Cortex of kidney (tissue), 1 donor: ENCODE measurements at places on chromosomes 5 and 9.

- no peak for DNase-seq
Observed at GRCh38 chr9:130634191-130634768, 30.1 kb upstream of the PRDM12 start.

DNA sequence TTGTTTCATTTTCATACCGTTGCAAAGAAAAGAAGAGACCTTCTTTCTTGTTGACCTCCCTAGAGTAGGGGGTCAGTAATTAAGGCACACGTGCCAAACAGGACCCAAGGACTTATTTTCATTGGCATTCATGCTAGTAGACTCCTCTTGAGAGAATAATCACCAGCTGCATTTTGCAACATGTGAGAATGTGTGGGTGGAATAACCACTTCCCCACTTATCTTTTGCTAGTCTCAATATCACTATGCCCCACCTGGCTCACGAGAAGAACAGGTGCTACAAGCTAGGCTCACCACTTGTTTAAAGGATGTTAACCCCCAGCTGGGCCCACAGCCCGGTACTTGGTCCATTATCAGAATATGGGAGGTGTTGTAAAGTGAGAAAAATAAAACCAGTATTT lies 460.7 kb upstream of the MEF2C start:
- DNase-seq, result no peak

DNA sequence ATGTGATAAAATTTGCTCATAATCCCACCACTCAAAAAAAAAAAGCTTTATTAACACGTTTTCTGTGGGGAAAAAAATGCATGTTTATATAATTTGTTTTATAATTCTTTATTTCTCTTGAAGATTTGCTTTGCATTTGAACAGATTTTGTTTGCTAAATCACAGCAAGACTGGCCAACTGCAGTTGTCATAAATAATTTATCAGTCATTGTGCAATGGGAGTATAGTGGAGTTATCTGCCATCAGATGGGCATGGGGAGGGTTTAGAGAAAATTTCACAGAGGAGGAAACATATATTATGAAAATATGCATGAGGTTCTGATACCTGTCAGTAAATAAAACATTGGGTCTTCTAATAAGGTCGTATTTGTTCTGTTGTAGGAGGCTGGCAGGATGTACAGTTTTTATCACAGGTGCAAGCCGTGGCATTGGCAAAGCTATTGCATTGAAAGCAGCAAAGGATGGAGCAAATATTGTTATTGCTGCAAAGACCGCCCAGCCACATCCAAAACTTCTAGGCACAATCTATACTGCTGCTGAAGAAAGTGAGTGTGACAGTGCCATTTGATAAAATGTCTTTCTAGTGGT lies 23.8 kb downstream of the HSDL2 start:
- DNase-seq, result no peak

DNA sequence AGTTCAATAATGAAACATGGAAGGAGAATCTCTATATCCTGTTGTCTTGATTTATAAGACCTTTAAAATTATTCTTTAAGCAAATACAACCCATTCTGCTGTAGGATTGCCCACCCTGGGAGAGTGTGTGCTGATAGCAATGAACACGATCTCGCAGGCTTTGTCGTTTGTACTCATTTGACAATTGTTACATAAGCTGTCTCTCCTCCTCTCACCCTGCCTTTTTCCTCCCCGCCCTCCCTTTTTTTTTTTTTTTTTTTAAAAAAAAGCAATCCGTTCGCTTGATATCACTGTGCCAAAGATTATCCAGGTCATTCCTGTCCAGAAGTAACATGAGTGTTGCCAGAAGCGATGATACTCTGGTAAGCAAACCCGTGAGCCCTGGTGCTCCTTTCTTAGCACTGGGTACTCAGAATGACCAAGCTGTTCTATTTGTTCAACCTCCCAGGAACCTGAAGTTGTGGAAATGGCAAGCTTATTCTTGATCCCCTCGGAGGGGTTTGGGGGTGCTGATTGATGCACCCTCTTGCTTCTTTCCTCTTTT lies 82.7 kb upstream of the CTSL start:
- no peak for DNase-seq

DNA sequence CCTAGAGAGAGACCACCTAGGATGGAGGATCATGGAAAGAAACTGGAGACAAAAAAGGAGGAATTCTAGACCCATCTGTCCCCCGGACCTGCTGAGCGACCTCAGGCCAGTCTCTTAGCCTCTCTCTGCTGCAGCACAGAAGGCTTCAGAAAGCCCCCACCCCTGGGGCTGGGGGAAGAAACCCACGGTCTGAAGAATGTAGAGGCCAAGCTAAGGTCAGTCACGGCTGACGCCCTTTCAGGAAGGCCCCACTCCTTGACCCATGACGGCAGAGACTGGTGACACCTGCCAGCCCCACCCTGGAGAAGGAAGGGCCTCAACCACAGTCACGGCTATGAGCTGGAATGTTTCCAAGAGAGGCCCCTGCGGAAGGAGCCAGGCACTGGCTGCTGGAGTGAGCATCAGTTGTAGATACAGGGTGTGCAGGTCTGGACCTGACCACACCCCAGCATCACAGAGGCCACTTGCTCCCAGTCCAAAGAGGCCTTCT lies 120.5 kb upstream of the BOD1 start:
- DNase-seq, result no peak
